HT-29 (cell line): ENCODE measurements at places on chromosomes 6 and 20. TPM values are rescaled to one million over a fixed set of nuclear protein-coding genes. Genes with fewer than 3 reads are reported as not detected.
A peak's percentile ranks its signal among the peaks of the same experiment; 100 is the strongest.

GRCh38 chr6:113994934-113995342 lies 24.0 kb upstream of the HDAC2 start:
- peak; percentile 89 for DNase-seq

DNA sequence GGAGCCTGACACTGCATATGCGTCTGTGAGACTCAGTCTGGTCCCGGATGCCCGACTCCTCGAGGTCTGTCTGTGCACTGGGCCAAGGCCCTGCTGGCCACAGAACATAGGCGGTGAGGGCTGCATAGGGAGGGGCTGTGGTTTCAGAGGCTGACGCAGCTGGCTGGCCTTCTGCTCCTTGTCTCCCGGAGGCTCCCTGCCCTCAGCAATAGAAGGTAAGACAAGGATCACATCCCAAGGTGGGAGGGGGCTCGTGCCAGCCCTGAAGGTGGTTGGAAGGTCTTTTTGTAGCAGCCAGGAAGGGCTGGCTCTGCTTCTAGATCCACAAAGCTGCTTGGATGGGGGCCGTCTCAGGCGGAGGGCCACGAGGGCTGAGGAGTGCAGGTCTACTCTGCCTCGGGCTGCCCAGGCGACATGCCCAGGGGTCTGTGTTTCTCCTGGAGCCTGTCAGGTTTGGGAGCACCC lies 239.8 kb upstream of the SULF2 start:
- peak; percentile 10 for DNase-seq

GRCh38 chr6:157800420-157801237 lies 22.4 kb upstream of the SNX9 start:
- DNase-seq, result no peak

Gene OR12D3
- total RNA-seq, result not detected in 2 replicates

DNA sequence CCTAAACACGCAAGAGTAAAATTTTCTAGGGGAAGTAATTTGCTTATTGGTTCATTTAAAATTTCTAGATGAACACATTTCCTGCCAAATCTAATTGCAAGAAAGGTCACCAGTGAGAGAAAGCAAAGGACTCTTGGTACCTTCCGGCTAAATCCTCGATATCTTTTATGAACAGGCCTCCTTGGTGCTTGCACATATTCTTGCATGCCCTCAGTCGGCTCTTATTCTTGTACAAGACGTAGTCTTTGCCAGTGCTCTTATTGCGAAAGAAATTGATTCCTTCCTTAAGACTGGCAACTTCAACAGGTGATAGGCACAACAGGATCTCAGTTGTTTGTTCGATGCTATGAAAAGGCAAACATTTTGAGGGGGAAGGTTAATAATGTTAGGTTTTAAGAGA lies 141.7 kb upstream of the CARMIL1 start:
- DNase-seq, result no peak

Gene PXMP4
- 14.5 and 28.1 TPM in 2 replicates for total RNA-seq

Gene SEL1L2
- total RNA-seq, result not detected in 2 replicates

DNA sequence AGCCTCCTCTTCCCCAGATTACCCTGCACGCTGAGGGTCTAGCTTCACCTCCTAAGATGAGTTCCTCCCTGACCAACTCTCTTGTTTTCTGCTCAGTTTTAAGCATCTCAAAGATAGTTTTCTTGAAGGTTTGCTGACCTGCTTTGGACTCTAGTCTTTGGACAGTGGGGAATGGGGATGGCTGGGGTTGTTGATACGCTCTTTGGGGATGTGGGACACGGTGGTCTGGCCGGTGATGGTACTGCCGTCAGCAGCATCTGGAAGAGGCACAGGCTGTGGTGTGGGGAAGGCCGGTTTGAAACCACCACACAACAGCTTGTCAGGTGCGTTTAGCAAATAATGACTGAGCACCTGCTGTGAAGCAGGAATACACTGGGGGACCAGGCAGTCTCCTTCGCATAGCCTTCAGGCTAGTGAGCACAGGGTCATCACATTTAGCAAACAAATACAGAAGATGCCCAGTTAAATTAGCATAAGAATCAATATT lies 94.1 kb downstream of the TMEM242 start:
- no peak for DNase-seq
